ENCODE measurements at places on chromosomes 6 and 20.

- H3K36me3 ChIP-seq: no peaks in the 10 kb centered on the region
- DNase-seq: no peak
- H3K27me3 ChIP-seq: peaks cover 8% of the 10 kb centered on the region
- peak overlapping the region; percentile 29 for H3K4me3 ChIP-seq
- H3K27ac ChIP-seq: no peak overlapping the region
Observed at GRCh38 chr6:28789553-28790083, 134.2 kb downstream of the TRIM27 start.

DNA sequence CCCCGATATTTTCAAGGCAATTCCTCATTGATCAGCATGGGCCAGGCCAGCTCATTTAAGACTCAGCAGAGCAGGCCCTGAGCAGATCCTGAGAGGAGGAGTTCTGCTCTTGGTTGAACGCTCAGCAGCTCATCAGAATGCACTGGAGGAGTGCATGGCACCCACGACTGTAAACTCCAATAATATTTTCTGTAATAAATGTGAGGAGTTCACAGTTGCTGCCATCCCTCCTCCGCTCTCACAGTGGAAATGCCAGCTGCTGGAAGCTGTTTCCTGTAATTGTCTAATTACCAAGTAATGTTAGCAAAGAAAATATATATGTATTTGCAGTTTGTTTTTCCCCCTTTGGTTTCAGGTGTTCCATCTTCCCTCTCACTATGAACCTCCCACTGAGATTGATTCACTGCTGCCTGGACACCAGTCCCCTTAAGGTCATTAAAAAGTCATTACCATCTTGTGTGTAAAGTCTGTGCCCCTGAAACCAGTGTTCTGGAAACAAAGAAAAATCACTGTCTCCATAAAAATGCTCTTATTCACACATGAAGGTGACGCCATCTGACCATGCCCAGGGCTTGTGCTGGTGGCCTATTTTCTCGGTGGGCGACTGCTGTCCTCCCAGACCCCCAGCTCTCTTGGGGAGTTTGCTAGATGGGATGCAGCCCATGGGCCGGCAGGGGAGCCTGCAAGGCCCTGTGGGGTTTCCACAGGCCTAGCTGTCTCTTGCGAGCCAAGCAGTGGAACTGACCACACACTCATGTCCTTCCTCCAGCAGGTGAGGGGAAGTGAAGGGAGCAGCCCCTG is 374.2 kb downstream of the ZFAND3 start:
- H3K27me3 ChIP-seq: no peaks in the 10 kb centered on the region
- DNase-seq: no peak
- H3K27ac ChIP-seq: no peak overlapping the region
- no peaks in the 10 kb centered on the region for H3K36me3 ChIP-seq

- H3K27ac ChIP-seq: peak overlapping the region; percentile 66
- peaks cover 32% of the 10 kb centered on the region for H3K4me1 ChIP-seq
- peak; percentile 83 for DNase-seq
- H3K36me3 ChIP-seq: no peaks in the 10 kb centered on the region
- H3K4me3 ChIP-seq: peak overlapping the region; percentile 89
- H3K27me3 ChIP-seq: no peaks in the 10 kb centered on the region
Observed at GRCh38 chr6:29748391-29749307, 25.4 kb downstream of the HLA-F start.

- no peaks in the 10 kb centered on the region for H3K27me3 ChIP-seq
- H3K27ac ChIP-seq: peak overlapping the region; percentile 91
- no peaks in the 10 kb centered on the region for H3K36me3 ChIP-seq
- H3K4me1 ChIP-seq: peaks cover 94% of the 10 kb centered on the region
- H3K4me3 ChIP-seq: no peak overlapping the region
Observed at GRCh38 chr20:49591217-49591865, 23.4 kb upstream of the PTGIS start.

Data from thoracic aorta (tissue), 2 donors.